Naive thymus-derived CD4-positive, alpha-beta T cell (primary cell): ENCODE measurements at places on chromosomes 3 and 15.

- no peak for DNase-seq
Observed at GRCh38 chr3:154552338-154552737, 122.3 kb upstream of the GPR149 start.

DNA sequence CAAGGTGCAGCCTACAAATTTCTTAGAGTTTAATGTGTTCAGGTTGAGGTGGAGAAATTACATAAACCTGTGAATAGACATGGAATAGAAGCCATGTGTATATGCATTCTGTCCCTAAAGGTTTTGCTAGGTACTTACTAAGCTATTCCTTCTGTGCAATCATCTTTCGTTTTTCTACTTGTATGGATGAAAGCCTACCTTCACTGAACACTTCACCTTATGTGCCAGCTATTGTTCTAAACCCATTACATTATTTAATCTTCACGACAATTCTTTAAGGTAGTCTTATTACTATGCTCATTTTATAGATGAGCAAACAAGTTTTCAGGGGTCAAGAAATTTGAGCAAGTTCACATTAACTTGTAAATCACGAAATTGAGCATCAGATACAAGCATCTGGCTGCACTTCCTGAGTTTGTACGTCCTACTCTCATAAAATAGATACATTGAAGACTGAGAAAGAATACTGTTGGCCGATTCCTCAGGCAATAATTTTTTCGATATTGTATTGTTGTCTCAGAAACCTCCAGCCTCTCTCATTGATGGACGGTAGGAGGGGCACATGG lies 635 bp upstream of the RCN2 start:
- no peak for DNase-seq

DNA sequence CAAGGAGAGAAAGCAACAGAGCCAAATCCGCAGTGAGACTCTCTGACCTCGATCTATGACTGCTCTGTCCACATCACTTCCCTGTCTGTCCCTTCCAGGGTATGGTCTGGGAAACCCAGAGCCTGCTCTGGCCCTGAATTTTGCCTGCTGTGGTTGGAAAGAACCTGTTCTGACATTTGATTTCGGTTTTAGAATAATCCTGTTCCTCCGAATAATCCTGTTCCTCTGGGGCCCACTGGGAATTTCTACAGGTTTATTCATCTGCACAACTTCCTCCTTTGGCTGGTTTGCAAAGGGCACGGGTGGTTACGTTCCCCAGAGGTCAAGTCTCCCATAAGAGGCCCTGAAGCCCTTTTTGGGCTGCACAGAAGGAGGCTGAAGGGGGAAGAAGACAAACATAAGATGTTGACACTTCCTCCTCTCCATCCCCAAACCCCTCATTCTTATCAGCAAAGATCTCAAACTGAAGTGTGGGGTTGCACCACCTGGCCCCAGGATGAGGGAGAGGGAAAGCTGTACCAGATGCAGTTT lies 10.6 kb downstream of the LAMP3 start:
- DNase-seq = no peak

DNA sequence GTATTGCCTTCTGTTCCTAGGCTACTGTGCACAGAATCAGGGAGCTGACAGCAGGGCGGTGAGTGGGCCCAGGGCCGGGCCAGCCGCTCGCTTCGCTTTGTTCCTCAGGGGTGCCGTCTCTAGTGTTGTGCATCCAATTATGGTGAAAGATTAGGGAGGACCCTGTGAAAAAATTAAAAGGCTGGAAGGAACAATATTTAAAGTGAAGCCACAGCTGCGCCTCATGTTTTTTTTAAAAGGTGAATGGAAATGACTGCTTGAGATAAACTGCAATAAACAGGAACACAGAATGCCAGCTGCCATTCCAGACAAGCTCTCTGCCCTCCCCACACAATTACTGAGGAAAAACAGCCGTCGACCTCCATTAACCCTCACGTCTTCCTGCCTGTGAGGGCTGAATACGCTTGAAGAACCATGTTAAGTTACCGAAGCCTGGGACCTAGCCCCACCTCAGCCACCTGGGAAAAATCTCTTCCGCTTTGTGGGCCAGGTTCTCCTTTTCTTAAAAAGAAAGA lies 132.0 kb upstream of the IL12A start:
- DNase-seq = no peak

GRCh38 chr3:19432669-19433068 lies 284.4 kb downstream of the KCNH8 start:
- DNase-seq = no peak

GRCh38 chr3:116443191-116443661 lies 2.1 kb downstream of the LSAMP start:
- no peak for DNase-seq

DNA sequence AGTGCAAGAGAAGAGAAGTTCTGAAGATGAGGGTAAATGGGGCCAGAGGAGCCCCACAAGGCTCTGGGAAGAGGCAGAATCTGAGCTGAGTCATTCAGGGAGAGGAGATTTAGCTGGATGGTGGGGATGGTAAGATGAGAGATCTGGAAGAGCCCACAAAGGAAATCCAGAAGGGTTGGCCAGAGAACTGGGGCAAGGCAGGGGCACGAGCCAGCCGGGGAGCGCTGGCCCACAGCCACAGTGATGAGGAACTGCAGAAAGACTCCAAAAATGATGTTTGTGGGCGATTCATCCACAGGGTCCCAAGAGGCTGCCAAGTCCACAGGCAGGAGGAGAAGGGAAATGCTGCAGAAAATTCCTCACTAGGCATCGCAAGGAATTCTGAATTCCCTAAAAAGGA lies 75.9 kb upstream of the ATP2B2 start:
- DNase-seq = no peak

DNA sequence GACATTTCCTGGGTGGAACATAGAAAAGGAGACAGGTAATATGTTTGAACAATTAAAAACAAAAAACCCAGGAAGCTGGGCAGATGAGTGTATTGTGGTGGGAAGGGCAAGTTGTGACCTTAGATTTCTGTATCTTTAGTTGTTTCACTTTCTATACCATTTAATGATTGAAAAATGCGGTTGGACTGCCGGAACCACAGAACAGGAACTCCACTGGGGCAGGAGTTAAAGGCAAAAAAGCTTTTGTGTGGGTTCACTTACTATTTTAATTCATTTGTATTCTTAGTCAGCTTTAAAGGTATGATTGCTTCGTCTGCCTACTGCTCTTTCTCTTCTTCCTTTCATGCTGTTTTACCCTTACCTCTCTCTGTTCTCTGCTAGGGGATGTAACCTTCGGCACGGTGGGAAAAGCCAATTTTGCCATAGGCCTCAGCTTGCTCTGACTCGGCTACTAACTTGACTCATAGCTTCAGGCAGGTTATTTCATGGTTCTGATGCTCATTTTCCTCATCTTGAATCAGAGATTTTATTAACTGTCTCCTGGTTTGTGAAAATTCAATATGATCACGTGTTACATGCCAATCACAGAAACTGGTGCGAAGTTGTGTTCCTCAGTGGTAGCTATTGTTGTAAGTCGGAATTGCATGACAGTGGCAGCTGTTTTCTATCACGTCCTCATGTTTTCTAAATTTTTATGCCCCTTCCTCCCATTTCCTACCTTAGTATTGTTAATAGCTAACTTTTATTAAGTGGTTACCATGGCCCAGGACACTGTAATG lies 1.6 kb upstream of the MCTP2 start:
- DNase-seq = peak; percentile 54

GRCh38 chr3:192397012-192397411 lies 330.3 kb downstream of the FGF12 start:
- DNase-seq = no peak

DNA sequence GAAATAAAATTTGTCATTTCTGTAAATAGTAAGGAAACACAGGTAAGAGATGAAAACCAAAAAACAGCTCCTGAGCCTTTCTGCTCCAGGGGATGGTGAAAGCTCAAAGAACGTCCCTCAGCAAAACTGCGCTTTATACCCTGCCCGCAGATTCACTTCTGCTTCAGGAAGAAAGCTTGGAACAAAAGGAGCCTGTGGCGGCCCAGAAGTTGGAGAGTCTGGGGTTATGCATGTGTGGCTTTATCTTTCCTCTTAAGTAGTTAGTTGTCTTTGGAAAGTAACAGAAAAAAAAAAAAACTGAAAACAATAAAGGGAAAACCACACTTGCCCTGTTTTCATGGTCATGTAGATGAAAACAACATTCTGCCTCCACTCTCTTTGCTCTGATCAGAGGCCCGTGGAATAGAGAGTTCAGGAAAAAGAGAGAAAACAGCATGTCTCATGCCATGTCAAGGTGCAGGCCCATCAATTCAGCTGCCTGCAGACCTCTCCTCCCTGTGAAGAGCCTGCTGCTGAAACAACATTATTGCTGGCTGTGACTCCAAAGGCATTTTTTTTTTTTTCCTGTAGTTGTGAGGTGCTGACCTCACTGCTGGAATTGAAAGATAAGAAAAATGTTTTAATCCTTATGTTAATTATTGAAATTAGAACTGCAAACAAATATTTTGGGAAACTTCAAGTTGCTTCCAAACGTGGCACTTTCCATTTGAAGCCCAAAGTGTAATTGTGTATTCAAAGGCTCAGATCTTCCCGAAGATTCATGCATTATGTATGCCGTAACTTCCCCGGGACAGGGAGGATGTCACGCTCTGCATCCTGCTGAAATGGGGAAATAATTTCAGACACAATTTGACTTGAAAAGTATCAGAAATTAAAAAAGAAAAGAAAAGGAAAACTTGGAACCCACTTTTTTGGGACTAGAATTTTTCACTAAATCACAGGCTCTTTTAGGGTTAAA lies 108.4 kb upstream of the ZNF385D start:
- no peak for DNase-seq

GRCh38 chr15:78342021-78342420 lies 1.9 kb downstream of the CRABP1 start:
- DNase-seq = no peak

DNA sequence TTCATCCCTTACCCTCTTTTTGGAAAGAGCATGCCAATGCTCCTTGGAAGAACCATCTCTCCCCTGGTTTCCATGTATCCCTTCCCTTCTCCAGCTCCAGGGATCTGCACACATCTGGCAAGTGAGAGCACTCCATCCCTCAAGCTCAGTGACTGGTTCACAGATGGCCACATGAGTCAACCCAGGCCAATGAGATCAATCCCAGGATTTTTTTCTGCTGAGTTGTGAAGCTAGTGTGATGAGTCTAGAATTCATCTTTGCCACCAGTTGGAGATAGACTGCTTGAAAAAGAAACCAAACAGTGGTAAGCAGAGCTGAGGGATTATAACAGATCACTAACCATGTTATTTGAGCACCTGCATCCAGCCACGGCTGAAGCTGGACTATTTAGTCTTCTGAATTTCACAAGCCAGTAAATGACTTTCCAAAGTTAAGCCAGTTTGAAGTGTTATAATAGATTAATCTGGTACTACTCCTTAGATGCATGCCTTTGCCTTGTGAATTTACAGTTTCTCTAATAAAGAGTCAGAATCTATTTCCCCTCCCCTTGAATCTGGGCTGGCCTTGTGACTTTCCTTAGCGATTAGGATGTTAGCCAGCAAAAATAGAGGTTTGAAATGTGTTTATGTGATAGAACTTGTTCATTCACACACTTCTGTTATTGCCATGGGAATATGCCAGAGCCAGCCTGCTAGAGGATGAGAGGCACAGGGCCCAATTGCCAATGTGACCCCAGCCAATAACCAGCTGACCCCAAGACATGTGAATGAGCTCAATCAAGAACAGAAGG lies 159.8 kb downstream of the WNT5A start:
- DNase-seq = no peak

DNA sequence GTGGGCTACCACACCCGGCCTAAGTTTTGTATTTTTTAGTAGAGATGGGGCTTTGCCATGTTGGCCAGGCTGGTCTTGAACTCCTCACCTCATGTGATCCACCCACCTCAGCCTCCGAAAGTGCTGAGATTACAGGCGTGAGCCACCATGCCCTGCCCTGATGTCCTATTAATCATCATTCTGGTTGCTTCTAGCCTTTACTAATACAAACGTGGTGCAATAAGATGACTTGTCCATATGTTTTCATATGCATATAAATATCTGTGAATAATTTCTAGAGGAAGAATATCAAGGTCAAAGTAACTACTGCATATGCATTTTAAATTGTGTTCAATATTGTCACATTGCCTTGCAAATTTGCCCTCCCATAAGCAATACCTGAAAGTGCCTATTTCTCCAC lies 25.5 kb upstream of the PDHB start:
- no peak for DNase-seq

DNA sequence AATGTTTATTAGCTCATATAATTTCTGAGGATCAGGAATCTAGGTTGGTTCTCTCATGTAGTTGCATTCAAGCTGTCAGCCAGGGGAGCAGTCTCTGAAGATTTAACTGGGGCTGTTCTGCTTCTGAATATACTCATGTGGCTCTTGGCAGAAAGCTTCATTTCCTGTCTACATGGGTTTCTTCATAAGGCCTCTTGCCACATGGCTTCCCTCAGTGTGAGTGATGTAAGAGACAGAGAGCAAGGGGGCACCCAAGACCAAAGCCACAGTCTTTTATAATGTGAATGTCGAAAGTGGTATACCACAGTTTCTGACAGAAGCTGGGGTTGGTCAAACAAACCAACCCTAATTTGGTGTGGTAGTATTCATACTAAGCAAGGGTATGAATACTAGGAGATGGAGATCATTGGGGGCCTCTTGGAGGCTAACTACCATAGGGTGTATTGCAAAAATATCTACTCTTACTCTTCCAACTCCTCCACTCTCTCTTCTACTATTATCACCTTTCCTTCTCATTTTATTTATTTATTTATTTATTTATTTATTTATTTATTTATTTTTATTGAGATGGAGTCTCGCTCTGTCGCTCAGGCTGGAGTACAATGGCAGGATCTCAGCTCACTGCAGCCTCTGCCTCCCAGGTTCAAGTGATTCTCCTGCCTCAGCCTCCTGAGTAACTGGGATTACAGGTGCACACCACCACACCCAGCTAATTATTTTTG lies 123.8 kb downstream of the B3GALNT1 start:
- DNase-seq = peak; percentile 3

DNA sequence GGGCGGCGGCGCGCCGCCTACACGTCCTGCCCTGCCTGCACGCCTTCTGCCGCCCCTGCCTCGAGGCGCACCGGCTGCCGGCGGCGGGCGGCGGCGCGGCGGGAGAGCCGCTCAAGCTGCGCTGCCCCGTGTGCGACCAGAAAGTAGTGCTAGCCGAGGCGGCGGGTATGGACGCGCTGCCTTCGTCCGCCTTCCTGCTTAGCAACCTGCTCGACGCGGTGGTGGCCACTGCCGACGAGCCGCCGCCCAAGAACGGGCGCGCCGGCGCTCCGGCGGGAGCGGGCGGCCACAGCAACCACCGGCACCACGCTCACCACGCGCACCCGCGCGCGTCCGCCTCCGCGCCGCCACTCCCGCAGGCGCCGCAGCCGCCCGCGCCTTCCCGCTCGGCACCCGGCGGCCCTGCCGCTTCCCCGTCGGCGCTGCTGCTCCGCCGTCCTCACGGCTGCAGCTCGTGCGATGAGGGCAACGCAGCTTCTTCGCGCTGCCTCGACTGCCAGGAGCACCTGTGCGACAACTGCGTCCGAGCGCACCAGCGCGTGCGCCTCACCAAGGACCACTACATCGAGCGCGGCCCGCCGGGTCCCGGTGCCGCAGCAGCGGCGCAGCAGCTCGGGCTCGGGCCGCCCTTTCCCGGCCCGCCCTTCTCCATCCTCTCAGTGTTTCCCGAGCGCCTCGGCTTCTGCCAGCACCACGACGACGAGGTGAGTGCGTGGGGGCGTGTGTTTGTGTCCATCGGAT lies 602 bp downstream of the TRIM71 start:
- DNase-seq = no peak
